A673 (cell line): ENCODE measurements at places on chromosomes 1 and 21.

DNA sequence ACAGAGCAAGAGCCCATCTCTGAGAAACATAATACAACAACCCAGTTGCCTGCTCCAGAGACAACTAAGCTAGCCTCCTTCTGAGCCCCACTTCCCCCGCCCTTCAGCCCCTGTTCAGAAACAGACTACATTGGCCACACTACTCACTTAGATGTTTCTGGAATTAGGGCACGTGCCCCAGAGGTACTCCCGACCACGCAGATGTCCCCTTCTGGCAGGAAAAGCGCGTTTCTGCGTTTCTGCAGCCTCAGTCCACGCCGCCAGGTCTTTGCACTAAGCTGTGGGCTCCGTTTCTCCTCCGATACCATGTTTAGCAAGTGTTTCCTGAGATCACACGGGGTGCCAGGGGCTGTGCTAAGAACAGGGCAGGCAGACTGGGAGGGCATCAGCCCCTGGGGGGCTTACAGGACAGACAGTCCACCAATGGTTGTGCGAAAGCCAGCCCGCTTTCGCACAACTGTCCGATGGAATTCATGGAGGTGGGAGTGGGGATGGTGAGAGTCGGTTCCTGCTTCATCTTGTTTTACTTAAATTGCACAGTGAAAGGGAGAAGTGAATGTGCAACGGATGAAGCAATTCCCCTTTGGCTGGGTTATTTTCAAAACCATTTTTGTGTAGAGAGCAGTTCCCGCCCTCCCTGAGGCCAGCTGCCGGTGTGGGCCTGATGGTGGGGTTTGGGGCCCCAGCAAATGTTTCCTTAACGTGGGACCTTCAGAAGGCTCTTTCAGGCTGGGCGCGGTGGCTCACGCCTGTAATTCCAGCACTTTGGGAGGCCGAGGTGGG, 2.7 kb downstream of the PIK3CD start:
- no peak for DNase-seq

DNA sequence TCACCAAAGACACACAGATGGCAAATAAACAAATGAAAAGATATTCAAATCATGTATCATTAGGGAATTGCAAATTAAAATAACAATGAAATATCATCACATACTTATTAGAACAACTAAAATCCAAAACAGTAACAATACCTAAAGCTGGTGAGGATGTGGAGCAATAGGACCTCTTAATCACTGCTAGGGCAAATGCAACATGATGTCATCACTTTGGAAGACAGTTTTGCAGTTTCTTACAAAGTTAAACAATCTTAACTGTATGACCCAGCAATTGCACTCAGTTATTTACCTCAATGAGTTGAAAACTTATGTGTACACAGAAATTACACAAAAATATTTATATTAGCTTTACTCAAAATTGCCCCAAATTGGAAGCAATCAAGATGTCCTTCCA, 47.3 kb downstream of the SELENOF start:
- DNase-seq, result no peak

GRCh38 chr1:53362851-53363642, 35.2 kb upstream of the LRP8 start:
- no peak for DNase-seq

DNA sequence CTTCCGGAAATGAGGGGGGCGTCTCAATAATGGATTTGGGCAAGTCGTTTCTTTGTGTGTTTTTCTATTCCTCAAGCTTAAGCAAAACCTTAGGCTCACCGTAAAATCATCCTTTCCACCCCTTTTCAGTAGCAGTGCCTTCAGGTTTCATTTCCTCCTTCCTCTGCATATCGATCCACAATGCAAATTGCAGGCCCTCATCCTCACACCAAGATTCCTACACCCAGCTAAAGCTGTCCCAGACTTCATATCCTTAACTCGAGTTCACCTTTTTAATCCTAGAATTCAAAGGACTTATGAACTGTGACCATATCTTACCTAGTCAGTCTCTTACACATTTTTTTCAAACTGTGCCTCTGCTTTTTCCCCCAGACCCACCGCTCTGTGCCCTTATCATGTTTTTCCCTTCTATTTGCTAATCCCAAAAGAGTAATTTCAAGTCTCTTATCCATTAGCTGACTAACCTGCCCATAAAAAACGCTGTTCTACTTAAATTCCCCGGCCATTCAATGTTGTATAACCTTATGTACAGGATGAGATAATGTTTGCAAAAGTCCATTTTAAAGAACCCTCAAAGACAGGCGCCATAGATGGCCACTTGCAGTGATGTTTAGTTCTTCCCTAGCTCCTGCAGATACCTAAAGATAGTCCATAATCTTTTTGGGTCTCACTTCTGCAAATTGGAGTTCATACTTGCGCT, 1.5 kb downstream of the AKIRIN1 start:
- DNase-seq, result no peak

- no peak for DNase-seq
Observed at GRCh38 chr1:3908886-3909517, 8.9 kb upstream of the C1orf174 start.

DNA sequence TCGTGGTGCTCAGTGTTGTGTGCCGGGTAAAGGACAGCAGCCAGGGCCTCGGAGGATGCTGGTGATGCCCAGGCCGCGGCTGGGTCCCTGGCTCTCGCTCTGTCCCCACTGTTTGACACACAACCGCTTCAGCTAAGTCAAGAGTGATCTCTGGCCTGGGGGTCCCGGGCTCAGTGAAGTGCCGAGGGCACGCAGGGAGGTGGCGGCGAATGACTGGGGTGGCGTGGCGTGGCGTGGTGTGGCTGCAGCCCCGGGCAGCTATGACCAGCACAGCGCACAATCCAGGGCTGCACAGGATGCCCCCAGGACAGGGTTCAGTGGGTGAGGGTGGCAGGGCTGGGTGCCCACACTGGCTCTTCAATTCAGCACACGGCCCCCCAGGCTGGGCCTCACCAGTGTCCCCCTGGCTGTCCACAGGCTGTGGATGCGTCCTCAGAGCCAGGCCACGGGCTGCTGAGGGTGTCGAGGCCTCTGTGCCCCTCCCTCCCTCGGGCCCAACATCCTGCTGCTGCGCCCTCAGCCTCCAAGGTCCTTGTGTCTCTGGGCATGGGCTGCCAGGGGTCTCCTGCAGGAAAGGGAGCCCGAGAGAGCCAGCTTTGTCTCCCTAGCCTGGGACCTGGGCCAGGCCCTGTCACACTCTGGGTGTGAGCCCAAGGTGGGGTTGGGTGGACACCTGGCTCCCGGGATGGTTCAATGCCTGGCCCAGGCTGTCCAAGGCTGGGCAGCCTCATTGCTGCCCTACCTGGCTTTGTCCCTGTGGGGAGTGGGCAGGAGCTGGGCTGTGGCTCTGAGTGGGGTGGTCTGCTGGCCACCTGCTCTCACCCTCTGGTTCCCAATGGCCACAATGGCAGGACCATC, 12.0 kb upstream of the SKI start:
- no peak for DNase-seq

GRCh38 chr1:153534925-153535241, 908 bp downstream of the S100A6 start:
- DNase-seq, result no peak

- no peak for DNase-seq
Observed at GRCh38 chr1:229136822-229137221, 134.1 kb upstream of the RAB4A start.

DNA sequence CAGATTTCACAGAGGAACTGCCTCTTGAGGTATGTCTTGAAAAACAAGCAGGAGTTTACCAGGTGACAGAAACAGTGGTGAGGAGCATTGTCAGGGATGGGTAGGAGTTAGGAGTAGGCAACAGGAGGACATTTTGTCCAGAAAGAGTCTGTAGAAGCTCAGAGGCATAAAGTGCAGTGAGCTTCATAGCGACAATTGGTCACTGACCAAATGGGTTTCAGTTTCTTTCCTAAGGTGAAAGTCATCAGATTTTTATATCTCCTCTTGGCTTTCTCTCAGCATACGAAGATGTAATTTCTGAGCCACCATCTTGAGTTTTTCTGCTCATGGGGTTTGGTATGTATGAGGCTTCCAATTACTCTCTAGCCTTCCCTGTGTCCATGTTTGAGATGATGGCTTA, 29.3 kb upstream of the FASLG start:
- no peak for DNase-seq

- no peak for DNase-seq
Observed at GRCh38 chr21:38622081-38622826, 124.0 kb upstream of the ERG start.

DNA sequence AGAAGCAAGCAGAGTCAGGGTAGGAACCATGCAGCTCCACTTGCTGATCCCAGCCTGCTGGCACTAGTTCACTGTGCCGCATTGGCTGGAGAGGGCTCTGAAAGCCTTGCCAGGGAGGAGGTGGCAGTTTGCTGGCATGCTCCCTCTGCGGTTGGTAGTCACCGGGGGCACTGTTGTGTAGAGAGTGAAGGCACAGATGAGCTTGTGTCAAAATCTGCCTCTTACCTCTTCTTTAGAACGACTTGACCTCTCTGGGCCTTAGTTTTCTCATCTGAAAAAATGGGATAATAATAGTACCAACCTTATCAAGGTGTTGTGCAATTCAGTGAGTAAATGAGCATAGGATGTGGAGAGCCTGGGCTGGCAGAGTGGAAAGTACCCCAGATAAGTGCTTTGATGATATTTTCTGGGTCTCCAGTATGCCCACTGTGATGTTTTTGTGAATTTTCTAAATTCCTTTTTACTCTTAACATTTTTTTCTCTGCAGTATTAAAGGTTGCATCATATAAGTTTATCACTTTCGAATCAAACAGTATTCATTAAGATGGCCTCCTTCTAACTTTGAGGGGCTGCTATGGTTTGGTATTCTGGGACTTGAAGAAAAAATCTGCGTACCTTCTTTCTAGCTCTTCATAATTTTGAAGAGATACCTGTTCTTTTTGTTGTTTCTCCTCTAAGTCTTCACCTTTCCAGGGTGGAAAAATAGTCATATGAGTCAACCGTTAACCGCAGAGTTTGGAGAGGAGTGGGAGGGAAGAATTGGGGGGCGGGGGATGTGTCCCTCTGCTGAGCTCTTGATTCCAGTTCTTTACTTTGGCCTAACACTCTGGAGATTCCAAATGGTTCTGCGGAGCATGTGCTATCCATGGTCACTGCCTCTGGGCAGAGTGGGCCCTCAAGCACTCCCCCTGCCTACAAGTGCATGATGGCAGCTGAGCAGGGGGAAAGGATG, 26.8 kb downstream of the SZRD1 start:
- no peak for DNase-seq

- DNase-seq, result no peak
Observed at GRCh38 chr1:231369282-231369681, 31.2 kb downstream of the SPRTN start.

- DNase-seq, result no peak
Observed at GRCh38 chr1:19469004-19469403, 16.3 kb downstream of the CAPZB start.

DNA sequence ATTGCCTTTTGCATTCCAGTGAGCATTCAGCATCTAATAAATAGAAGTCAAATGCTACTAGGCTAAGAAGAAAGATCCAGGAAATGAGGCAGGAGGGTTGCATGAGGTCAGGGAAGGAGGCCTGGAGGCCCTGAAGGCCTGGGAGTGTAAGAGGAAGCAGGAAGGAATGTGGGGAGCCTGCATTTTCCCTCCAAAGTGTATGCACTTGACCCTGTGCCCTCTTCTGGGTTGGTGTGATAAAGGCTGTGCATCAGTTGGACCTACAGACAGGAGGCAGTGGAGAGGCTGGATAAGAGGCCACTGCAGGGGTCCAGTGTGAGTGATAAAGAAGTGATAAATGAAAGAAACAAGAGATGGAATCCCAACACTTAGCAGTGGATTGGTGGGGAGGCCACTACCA, 20.4 kb downstream of the KIAA1614 start:
- no peak for DNase-seq

DNA sequence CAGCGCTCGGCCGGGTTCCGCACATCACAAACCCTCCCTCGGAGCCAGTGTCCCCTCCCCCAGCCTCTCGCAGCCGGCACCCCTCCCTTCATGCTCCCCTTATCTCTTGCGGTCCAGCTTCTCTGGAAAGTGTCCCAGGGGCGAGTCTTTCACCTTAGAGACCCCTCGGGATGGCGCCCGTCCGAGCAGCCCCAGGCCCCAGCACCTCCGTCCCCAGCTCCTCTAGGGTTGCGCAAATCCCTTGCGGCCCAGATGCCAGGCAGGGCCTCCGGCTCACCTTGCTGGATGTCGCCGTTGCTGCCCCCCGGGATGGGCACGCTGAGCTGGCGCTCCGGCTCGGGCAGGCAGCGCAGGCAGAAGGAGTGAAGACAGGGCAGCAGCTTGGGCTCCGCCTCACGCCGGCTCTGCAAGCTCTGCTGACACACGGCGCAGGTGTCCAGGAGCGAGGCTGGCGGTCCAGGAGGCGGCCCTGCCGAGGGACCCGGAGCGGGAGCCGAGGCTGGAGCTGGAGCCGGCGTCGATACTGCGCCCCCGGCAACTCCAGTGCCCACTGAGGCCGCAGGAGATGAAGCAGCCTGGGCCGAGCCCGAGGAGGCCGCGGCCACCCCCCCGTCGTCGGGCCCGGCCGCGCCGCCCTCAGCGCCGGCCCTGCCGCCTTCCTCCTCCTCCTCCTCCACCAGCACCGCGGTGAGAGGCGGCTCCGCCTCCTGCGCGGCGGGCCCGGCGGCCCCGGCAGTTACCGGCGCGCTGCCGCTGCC, 550 bp downstream of the TRIM33 start:
- peak; percentile 32 for DNase-seq

GRCh38 chr1:5950201-5950895, 41.9 kb downstream of the NPHP4 start:
- DNase-seq, result no peak

GRCh38 chr1:116356673-116357072, 16.4 kb upstream of the ATP1A1 start:
- DNase-seq, result peak; percentile 90

GRCh38 chr1:237619553-237619952, 271.2 kb downstream of the ZP4 start:
- no peak for DNase-seq

DNA sequence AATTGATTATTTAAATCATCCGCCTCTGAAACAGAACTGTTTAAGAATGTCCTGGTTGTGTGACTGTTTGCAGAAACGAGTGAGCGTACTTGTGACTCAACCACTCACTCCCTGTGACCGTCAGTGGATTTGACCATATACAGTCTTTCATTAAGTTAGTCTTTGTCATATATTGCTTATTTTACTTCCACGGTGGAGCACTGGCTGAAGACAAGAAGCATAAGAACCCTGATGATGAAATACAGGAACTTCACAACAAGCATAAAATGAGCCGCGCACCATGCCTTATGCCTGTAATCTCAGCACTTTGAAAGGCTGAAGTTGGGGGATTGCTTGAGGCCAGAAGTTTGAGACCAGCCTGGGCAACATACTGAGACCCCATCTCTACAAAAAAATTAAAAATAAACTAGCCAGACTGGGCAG, 194.0 kb downstream of the TOMM20 start:
- no peak for DNase-seq

GRCh38 chr1:82090104-82090503, 289.4 kb downstream of the ADGRL2 start:
- peak; percentile 18 for DNase-seq
